ENCODE measurements at places on chromosomes 7 and 10.

GRCh38 chr7:51611937-51612336 is 295.3 kb upstream of the COBL start:
- no peak for DNase-seq
- H3K4me3 ChIP-seq = no peak overlapping the region
- H3K4me1 ChIP-seq = no peaks in the 10 kb centered on the region

- no peak for DNase-seq
- H3K27me3 ChIP-seq = no peaks in the 10 kb centered on the region
- H3K4me1 ChIP-seq = peaks cover 47% of the 10 kb centered on the region
- no peak overlapping the region for H3K27ac ChIP-seq
- no peak overlapping the region for H3K4me3 ChIP-seq
These were observed 8.5 kb downstream of the CREB3L2 start for GRCh38 chr7:137993395-137993743.

DNA sequence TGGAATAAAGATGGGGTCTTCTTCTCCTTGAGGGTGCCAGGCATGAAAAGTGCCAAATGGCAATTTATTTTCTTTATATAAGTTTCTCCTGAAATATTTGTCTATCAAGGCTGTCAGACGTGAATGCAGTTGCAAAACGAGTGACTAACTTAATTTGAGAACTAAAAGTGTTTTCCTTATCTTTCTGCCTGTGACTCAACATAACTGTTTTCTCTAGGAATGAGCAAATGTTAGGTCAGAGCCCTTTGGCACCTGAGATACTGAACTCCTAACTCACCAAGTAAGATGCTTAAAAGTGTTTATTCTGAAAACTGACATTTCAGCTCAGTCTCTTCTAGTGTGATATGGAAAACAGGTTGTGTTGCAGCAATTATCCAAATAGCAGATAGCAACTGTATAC is 197.0 kb downstream of the STK31 start:
- H3K4me1 ChIP-seq = no peaks in the 10 kb centered on the region
- DNase-seq = no peak
- no peak overlapping the region for H3K4me3 ChIP-seq
- H3K27ac ChIP-seq = no peak overlapping the region
- H3K36me3 ChIP-seq = no peaks in the 10 kb centered on the region

GRCh38 chr7:27169658-27170425 is 4.3 kb downstream of the HOXA10 start:
- H3K27ac ChIP-seq = peak overlapping the region; percentile 93
- H3K36me3 ChIP-seq = peaks cover 35% of the 10 kb centered on the region
- H3K4me3 ChIP-seq = peak overlapping the region; percentile 57
- DNase-seq = peak; percentile 64
- peaks cover 59% of the 10 kb centered on the region for H3K4me1 ChIP-seq

Measured in SJSA1 (cell line).